GM23248 (cell line): ENCODE measurements at places on chromosomes 2 and 18.

- peak; percentile 52 for DNase-seq
Observed at GRCh38 chr2:47024046-47024445, 108.4 kb upstream of the MCFD2 start.

DNA sequence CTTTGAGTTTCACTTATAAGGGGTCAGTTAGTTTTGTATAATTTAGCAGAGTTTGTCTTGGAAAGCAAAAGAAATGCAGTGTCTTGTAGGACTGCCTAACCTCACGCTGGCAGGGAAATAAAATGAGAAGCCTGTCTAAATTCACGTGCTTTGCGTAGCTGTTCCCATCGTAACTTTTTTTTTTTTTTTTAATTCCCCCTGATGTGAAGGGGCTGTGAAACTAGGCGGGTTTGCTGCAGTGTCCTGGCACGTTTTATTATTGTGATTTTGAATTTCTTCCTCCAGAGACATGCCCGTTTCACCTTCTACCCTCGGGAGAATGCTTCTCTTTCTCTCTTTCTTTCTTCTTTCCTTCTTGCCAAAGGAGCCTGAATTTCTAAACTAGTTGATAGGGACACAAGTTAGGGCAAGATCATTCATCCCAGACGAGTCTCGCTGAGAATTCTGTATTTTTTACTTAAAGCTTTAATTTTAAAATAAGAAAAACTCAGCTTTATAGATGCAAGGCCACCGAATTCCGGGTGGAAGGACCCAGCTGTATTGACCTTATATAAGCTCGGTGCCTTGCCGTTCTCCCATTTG, 2.3 kb downstream of the MEIS1 start:
- peak; percentile 68 for DNase-seq

GRCh38 chr18:39770399-39770798, 2184.6 kb upstream of the PIK3C3 start:
- DNase-seq, result no peak

- DNase-seq, result no peak
Observed at GRCh38 chr2:132953771-132954170, 283.8 kb upstream of the LYPD1 start.

DNA sequence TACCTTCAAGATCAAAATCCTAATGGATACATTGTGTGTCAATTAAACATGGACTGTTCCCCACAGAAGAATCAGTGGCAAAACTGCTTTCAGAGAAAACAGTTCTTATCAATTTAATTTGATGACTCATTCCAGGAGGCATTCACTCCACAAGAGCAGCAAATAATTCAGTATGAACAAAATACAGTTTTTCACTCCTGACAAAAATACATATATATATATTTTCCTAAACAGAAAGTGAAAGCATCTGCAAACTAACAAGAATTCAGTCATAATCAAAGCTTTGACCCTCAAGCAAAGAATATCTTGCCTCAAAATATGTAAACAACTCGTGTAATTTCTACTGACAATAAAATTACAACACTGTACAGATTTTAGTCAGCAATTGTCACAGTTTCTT, 685.1 kb upstream of the SLC8A1 start:
- peak; percentile 0 for DNase-seq

- DNase-seq, result no peak
Observed at GRCh38 chr2:169676357-169676756, 17.8 kb downstream of the CFAP210 start.

DNA sequence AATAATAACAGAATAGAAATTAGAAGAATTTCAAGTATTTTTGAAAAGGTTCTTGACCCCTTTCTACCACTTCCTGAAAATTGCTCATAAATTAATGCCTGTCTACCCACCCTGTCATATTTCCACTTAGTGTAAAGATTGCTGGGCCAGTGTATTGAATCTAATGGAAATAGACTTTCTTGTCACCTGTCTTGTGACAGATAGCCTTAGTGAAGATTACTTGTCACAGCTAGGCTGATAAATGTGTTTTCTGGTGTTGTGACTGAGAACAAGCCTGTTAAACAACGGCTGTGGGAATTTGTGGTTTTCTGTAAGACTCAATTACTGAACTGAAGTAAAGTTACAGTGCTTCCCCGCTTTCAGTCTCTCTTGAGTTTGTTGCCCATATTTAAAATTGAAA, 37.0 kb downstream of the PIK3C3 start:
- DNase-seq, result no peak

DNA sequence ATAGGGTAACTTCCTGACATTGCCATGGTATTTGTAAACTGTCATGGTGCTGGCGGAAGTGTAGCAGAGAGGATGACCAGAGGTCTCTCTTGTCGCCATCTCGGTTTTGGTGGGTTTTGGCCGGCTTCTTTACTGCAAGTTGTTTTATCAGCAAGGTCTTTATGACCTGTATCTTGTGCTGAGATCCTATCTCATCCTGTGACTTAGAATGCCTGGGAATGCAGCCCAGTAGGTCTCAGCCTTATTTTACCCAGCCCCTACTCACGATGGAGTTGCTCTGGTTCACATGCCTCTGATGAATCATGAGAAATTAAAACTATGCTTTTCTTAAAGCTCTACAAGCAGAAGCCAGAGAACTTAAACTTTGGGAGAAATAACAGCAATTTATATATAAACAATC, 12.7 kb upstream of the NFU1 start:
- DNase-seq, result no peak

GRCh38 chr2:52956766-52957165, 810.8 kb upstream of the CHAC2 start:
- no peak for DNase-seq

DNA sequence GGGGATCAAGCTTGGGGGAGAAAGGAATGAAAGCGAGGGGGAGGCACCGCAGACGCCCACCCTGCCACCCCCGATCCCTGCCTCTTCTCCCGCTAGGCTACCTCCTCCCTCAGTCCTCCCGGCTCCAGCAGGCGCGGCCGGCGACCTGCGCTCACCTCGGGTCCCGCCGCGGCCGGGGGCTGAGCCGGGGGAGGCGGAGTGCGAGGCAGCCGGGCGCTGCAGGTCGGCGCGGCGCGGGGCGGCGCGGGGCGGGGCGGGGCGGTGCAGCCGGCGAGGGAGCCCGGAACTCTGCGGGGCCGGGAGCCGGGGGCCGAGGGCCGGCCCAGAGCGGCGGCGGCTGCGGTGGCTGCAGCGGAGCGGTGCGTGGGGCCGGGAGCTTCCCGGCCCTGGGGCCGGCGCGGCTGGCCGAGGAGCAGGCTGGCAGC, 477 bp downstream of the ACVR1 start:
- DNase-seq, result peak; percentile 79

DNA sequence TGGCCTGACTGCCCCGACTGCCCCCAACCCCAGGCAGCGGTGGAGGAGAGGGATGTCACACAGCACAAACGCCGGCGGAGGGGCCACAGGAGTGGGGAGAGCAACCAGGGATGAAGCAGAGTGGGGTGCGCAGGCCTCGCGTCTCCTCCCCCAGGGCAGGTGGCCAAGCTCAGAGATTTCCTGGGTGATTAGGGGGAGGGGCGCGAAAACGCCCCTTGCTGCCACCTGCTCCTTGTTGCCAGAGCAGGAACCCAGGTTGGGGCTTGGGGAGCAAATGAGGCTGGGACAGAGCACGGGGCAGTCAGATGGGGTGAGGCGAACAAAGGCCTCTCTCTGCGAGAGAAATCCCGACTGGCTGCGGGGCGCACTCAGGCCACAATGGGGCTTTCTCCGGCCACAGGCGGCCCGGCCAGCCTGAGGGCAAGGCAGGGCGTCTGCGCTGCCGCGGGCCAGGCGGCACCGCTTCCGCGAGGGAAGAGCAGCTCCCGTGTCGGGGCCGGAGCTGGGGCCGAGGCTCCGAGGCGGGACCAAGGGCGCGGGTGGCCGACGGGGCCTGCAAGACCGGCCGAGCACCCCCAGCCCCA, 11.5 kb downstream of the TEX44 start:
- DNase-seq, result no peak
